Activated CD4-positive, alpha-beta T cell treated with anti-CD3 and anti-CD28 coated beads, Interleukin-2, amount 10 ng/mL, durations not matched to agents 24 days and 14 days (primary cell): ENCODE measurements at places on chromosomes 6 and 20. TPM values are rescaled to one million over a fixed set of nuclear protein-coding genes. Genes with fewer than 3 reads are reported as not detected.

TLDC2 gene
- total RNA-seq = not detected in 2 replicates

ABHD16B gene
- total RNA-seq = 0.19 TPM in 1 of 2 replicates, not detected in the other

OPRM1 gene
- total RNA-seq = not detected in 2 replicates

GRCh38 chr20:17766226-17766625 lies 66.5 kb downstream of the BANF2 start:
- no peaks in the 10 kb centered on the region for H3K27me3 ChIP-seq
- no peak overlapping the region for H3K27ac ChIP-seq
- H3K4me1 ChIP-seq = no peaks in the 10 kb centered on the region
- DNase-seq = no peak

- H3K27me3 ChIP-seq = peaks cover 18% of the 10 kb centered on the region
- no peak overlapping the region for H3K4me3 ChIP-seq
- H3K4me1 ChIP-seq = no peaks in the 10 kb centered on the region
- no peaks in the 10 kb centered on the region for H3K36me3 ChIP-seq
Measured at GRCh38 chr6:125094563-125094962, 59.0 kb upstream of the TPD52L1 start.

DNA sequence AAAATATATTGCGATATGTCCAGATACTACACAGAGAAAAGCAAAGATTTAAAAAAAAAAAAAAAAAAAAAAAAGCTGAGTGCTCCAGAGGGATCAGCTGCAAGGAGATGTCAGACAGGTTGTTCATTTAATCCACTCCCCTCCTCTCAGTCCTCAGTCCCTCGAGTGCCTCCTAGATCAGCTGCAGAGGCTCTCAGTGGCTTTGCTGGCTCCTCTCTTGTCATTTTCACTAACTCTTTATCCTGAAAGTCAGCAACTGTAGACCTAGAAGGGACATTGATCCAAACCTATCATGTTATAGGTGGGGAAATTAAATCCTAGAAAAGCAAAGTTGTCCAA lies 61.6 kb downstream of the KIAA0319 start:
- H3K4me3 ChIP-seq = no peak overlapping the region
- no peak for DNase-seq

DNA sequence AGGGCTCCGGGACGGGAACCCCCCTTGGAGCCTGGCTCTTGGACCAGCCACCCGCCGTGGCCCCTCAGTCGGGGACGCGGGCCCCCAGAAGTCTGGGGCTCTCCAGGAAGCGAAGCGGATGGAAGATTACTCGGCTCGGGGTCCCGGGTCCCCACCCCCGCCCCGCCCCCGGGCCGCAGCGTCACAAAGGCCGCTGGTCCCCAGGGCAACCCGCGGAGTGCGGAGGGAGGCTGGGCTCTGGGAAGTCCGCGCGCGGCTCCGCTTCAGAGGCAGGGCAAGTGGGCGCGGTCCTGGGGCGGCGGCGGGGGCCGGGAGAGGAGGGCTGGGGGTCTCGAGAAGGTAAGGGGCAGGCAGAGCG lies at the start of gene FNDC11:
Gene FNDC11 (plus strand): TSS at position 227 of the 358 bp plus-strand sequence. CDS start 1,505 bp downstream, outside the sequence.
- DNase-seq = peak; percentile 84
- H3K4me3 ChIP-seq = peak within 1 kb of the TSS; percentile 77
- H3K27me3 ChIP-seq = peaks cover 13% of the 10 kb centered on the region

DNA sequence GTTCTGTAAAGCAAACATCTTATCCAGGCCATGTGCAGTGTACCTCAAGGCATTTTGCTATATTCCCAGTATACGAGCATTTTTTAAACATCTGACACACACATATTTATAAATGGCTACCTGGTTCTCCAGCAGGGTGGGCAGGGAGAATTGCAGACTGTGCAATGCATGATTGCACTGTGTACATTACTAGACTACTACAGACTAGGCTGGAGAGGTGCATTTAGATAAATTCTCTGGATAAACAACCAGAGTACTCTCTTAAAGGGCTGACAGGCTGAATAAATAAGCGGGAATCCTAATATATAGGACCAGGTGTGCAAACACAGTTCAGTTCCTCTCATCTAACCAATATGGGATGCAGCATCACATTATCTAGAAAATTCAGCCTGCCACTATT lies 428.3 kb upstream of the ARID1B start:
- H3K27ac ChIP-seq = no peak overlapping the region
- no peaks in the 10 kb centered on the region for H3K4me1 ChIP-seq
- DNase-seq = peak; percentile 17
- H3K27me3 ChIP-seq = no peaks in the 10 kb centered on the region
- H3K4me3 ChIP-seq = no peak overlapping the region

DNA sequence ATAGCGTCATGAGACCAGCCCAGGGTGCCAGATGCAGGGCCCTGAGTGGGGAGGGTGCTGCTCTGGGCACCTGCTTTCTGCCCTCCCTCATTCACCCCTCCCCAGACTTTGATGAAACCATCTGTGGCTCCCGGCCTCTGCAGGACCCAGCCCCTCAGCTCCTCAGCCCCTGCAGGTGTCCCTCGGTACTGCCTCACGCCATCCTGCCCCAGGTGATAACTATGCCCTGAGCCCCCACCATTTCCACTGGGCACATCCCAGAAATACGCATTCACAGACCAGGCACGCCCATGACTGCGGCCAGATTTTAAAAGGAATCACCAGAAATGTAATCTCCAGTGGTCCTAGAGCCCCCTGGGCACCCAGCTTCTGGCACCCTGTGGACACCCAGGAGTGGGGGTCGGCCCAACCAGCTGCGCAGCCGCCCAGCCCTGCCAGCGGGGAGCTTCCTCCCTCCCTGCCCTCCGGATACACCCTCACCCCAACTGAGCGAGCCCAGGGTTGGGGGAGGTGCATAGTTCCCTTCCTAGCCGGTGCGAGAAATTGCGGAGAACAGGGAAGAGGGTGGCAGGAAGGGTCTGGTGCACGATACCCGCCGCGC lies 615 bp upstream of the NTSR1 start:
- H3K27ac ChIP-seq = no peak overlapping the region
- no peaks in the 10 kb centered on the region for H3K36me3 ChIP-seq
- peaks cover 2% of the 10 kb centered on the region for H3K4me1 ChIP-seq
- DNase-seq = peak; percentile 71
- H3K4me3 ChIP-seq = no peak overlapping the region

DNA sequence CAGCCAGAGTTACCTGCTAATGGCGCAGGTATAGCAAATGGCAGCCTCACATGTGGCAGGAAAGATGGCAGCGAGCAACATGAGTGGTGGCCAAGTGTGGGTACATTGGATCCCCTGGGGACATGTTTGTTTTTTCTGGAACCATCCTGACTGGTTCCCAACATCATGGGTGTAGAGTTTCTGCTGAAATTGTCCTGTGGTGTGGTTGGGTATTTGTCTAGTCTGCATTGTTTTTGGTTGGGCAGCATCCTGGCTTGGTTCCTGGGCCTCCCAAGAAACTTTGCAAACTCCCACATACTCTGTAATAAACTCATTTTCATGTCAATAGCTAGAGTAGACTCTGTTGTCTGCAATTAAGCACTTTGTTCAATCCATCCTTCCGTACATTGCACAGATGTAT lies 282.6 kb downstream of the CDC5L start:
- no peaks in the 10 kb centered on the region for H3K4me1 ChIP-seq
- no peak overlapping the region for H3K4me3 ChIP-seq
- H3K27ac ChIP-seq = no peak overlapping the region
- no peak for DNase-seq
- H3K27me3 ChIP-seq = peaks cover 11% of the 10 kb centered on the region

GRCh38 chr6:34852406-34853085 lies 35.3 kb downstream of the TAF11 start:
- no peaks in the 10 kb centered on the region for H3K4me1 ChIP-seq
- no peak overlapping the region for H3K4me3 ChIP-seq
- no peak for DNase-seq
- no peak overlapping the region for H3K27ac ChIP-seq
- H3K27me3 ChIP-seq = no peaks in the 10 kb centered on the region
